ENCODE measurements at places on chromosomes 5 and 9. TPM values are rescaled to one million over a fixed set of nuclear protein-coding genes. Genes with fewer than 3 reads are reported as not detected.

CDKN2A gene
- 10.0 TPM for total RNA-seq

SMIM33 gene
- not detected for total RNA-seq

BTNL3 gene
- not detected for total RNA-seq

BTNL8 gene
- total RNA-seq, result not detected

C9orf57 gene
- not detected for total RNA-seq

SPZ1 gene
- total RNA-seq, result not detected

PELO gene
- 13.9 TPM for total RNA-seq

IGFBPL1 gene
- total RNA-seq, result not detected

CLPTM1L gene
- total RNA-seq, result 212 TPM

GHR gene
- total RNA-seq, result 2.4 TPM

HAVCR2 gene
- total RNA-seq, result 0.67 TPM

WDR38 gene
- total RNA-seq, result not detected

LRRC19 gene
- total RNA-seq, result not detected

SAPCD2 gene
- 14.7 TPM for total RNA-seq

SPATA31D4 gene
- not detected for total RNA-seq

DDX4 gene
- total RNA-seq, result not detected

PHF24 gene
- not detected for total RNA-seq

ZNF883 gene
- 0.65 TPM for total RNA-seq

FAM114A2 gene
- 28.4 TPM for total RNA-seq

RAPGEF6 gene
- 22.9 TPM for total RNA-seq

NTRK2 gene
- 0.10 TPM for total RNA-seq

MYOZ3 gene
- under 0.01 TPM for total RNA-seq

GRXCR2 gene
- not detected for total RNA-seq

RANBP3L gene
- total RNA-seq, result not detected

RHOBTB3 gene
- 52.3 TPM for total RNA-seq

THG1L gene
- 8.8 TPM for total RNA-seq

PRDM9 gene
- total RNA-seq, result not detected

Measured in vein endothelial cell (primary cell).